ENCODE measurements at places on chromosomes 11 and 22. TPM values are rescaled to one million over a fixed set of nuclear protein-coding genes. Genes with fewer than 3 reads are reported as not detected.

GRCh38 chr22:27581236-27581635 lies 220.3 kb downstream of the MN1 start:
- DNase-seq: no peak

GRCh38 chr11:26011474-26011873 lies 320.5 kb upstream of the ANO3 start:
- no peak for DNase-seq

DNA sequence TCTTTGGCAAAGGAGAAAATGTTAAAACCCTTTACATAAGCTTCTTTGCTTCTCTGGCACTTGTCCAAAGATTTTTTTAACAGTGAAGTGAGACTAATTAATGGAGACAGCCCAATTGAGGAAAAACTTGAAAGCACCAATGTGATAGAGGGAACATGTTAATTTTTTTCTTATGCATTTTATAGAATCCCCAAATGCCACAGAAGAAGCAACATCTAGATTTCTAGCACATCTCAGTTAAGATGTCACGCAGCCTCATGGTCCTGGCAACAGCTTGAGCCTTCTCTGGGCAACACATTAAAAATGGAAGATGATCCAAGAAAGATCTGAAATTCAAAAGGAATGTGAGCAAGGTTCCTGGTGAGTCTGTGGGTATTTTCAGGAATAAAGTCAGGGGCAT lies 48.5 kb downstream of the PACSIN2 start:
- DNase-seq: no peak

Gene TMEM41B
- 65.1 TPM for total RNA-seq

Gene SCN4B
- not detected for total RNA-seq

Gene ALDH3B1
- 98.1 TPM for total RNA-seq

Gene TEX12
- total RNA-seq: not detected
